ENCODE measurements at places on chromosomes 4 and X.

GRCh38 chr4:82352118-82352824 is 21.5 kb downstream of the HNRNPD start:
- no peak for DNase-seq

DNA sequence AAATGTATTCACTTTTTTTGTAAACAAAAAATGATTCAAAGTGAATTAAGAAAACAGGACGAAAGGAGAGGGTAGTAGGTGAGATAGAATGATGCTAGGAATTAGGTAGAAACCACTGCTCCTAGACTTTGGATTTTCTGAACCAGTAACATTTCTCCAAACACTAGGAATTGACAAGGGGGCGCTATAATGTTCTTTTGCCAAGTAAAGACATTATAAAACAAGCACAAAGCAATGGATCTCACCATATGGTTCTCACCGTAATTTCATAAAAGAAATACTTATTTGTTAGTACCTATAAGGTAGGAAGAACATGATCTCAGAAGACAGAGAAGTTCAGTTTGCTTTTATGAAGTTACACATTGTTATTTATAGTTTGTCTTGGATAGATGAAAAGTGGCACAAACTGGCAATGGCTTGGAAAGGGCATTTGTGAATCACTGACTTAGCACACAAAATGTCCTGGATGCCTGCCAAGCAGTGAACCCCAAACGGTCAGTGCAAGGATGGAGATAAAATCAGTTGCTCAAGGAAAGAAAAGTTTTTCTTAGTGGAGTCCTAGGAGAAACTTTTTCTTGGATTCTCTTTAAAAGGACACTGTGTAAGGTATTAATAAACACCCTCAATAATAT is 8.1 kb upstream of the TBC1D1 start:
- peak; percentile 35 for DNase-seq

DNA sequence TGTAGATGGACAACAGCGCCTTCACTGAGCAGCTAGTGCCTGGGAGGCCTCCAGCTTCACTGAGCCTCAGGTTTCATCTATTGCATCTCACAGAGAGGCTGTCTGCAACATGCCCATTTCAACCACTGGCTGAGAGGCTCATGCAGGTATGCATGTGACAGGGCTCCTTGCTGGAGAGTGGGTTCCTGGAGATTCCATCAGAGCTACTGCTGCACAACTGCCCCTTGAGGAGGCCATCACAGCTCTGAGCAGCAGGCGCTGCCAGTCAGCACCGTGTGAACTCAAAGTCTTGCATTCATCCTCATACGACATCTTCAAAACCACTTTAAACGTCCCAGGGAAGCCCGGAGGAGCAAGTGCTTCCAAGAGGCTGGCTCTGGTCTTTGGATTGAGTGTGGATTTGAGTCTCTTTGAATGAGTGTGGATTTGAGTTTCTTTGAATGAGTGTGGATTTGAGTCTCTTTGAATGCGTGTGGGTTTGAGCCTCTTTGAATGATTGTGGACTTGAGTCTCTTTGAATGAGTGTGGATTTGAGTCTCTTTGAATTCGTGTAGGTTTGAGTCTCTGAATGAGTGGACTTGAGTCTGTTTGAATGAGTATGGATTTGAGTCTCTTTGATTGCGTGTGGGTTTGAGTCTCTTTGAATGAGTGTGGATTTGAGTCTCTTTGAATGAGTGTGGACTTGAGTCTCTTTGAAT is 8.7 kb downstream of the P2RY8 start:
- no peak for DNase-seq

GRCh38 chr4:51906167-51906958 is 63.4 kb downstream of the DCUN1D4 start:
- DNase-seq = no peak

DNA sequence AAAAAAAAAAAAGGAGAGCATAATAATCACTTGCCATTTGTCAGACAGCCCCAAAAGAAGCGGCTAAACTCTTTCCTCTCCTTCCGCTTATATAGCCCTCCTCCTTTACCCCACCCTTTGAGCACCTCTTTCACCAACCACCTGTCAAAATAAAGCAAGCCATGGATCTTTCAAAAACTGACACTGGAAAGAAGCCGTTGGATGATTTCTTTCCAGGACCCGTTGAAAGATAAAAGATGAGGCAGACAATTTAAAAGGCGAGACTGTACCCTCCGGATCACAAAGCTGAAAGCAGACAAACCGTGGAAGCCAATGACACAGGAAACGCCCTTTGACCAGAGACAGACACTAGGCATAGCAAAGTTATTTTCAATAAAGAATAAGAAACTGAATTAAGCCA is 22.6 kb downstream of the GPC4 start:
- DNase-seq = no peak

- no peak for DNase-seq
Measured at GRCh38 chr4:6705646-6706045, 4.0 kb downstream of the MRFAP1L1 start.

DNA sequence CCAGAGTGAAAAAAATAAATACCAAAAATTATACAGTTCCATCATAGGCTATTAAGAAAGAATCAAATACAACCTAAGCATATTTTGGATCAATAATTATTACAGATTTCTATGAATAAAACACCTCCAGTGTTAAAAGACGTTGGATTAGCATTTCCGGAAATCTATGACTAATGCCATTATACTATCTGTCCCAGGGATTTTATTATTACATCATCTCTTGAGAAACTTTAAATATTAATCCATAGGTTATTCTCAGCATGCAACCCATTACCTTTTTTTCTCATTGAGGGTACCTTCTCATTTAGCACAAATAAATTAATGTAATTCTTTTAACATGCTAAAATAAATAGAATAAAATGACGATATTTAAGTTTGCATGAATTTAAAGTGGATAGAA is 44.6 kb downstream of the CXorf58 start:
- DNase-seq = no peak

DNA sequence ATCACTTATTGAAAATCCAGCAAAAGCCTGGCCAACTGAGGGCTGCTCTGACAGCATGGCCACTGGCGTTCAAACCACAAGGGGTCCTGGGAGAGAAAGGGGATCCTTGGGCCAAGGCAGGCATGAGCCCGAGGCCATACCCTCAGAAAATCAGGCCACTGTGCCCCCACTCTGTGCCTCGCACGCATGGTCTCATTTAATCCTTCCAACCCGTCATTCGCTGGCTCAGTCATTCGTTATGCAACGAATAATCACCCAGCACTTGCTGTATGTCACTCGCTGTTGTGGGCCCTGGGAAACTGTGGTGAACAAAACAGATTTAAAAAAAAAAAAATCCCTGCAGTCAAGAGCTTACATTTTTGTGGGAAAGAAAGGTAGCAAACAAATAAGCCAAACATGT is 112.7 kb downstream of the BCOR start:
- DNase-seq = no peak

GRCh38 chr4:88788424-88788823 is 90.8 kb upstream of the NAP1L5 start:
- no peak for DNase-seq

GRCh38 chrX:39536211-39536610 is 561.5 kb downstream of the BCOR start:
- DNase-seq = no peak

DNA sequence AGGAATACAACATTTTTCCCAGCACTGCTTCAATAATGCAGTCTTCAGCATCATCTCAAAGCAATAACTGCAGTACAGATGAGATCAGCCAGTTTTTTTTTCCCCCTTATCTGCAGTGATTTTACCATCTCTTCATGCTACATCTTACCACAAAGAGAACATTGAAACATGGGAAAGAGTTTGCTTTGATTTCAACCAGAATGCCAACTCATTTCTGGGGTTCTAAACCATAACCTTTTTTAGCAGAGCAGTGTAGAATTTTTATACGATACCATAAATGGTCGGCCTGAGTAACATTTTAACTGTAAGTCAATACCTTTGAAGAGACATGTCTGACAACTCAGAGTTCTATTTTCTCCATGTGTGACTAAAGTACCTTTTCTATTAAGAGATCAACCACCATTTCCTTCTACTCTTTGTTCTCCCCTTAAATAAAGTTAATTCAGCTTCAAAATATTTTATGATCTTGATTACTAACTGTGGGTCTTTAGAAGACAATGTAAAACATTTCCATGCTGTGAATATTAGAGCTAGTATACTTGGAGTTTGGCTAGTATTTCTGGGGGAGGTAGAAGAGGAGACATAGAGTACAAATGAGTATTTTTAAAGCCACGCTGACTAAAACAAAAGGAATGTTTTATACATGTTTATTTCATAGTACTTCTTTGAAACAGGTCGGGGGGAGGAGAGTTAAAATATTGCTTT is 69.1 kb downstream of the TET2 start:
- DNase-seq = peak; percentile 5

DNA sequence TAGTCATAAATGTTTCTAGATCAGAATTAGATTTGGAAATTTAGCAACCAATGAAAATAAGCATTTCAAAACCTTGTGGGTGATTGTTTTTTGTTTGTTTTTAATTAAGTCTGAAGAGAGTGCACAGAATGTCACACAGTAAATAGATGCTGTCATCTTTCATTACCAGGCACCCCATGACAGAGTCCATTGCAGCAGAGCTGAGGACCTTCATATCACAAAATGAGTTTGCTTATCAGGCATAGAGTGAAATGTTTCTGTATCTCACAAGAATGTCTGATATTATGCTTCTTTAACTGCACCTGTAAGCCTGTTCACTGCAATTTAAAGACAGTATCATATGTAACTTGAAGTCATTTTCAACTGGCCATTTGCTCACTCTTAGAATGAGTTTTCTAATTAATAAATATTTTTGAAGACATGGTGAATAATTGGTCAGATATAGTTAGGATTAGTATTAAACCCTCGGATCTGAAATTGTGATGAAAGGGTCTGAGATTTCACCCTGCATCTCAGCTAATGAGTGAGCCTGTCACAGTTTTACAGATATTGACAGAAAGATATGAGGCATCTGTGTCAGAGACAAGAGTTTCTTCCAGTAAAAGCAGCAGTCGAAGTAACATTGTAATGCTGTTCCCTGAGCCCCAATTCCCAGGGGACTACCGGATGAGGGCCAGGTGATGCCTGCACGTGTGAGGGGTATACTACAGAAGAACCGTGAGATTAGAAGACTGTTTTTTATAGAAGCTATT is 416.4 kb downstream of the CCSER1 start:
- no peak for DNase-seq

DNA sequence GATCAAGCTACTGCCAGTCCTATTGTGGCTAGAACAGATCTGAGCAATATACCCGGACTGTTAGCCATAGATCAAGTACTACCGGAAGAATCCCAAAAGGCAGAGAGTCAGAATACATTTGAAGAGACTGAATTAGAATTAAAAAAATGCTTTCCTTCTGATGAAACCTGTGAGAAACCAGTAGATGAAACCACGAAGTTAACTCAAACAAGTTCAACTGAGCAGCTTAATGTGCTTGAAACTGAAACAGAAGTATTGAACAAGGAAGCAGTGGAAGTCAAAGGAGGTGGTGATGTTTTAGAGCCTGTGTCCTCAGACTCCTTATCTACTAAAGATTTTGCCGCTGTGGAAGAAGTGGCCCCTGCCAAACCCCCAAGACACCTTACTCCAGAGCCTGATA is 46.8 kb downstream of the WDR44 start:
- DNase-seq = no peak

GRCh38 chr4:170414961-170415360 is 325.2 kb upstream of the AADAT start:
- no peak for DNase-seq

DNA sequence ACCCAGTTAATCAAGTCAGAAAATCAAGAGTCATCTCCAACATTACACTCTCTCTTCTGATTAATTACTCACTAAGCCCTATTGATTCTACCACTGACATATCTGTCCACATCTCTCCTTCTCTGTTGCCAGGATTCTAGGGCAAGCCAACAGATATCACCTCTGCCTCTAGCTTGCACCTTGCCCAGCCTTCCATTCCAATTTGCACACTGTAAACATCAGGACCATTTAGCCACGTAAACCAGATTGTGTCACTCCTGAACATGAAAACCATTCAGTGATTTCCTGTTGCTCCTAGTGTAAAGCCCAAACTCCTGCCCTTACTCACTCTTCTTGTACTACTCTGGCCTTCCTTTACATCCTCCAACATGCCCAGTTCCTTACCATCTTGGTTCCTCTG is 68.0 kb upstream of the PLS3 start:
- DNase-seq = no peak

GRCh38 chr4:52780206-52780605 is 29.0 kb upstream of the ERVMER34-1 start:
- DNase-seq = peak; percentile 33

- no peak for DNase-seq
Measured at GRCh38 chr4:52633846-52634245, 25.3 kb downstream of the USP46 start.

DNA sequence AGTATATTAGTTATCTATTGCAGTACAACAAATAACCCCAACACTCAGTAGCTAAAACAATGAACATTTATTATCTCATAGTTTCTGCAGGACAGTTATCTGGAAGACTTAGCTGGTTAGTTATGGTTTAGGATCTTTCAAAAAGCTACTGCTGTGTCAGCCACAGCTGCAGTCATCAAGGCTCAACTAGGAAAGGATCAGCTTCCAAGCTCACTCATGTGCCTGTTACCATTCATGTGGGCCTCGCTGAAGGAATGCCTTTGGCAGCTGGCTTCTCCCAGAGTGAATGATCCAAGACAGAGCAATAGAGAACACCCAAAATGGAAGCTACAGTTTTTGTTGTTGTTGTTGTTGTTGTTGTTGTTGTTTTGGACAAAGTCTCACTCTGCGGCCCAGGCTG is 13.5 kb upstream of the PRSS48 start:
- no peak for DNase-seq

- DNase-seq = no peak
Measured at GRCh38 chrX:152573866-152574265, 63.8 kb upstream of the GABRQ start.

DNA sequence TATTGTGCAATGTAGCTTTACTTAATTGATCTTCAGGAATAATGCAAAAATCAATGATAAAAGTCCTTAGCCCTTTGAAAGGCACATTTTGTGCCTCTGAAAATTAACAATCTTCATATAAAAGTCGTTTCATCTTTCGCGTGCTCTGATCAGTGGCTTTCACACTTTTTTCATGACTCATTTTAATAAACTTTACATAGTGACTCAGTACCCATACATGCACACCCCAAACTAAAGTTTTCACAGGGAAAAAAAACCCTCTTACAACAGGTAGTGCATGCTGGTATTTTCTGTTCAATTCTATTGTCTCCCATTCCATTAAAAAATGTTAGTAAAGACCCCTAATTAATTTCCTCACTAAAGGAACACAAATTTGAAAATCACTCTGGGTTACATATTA is 21.5 kb downstream of the RWDD4 start:
- no peak for DNase-seq

- no peak for DNase-seq
Measured at GRCh38 chr4:127174201-127174600, 458.6 kb upstream of the INTU start.

DNA sequence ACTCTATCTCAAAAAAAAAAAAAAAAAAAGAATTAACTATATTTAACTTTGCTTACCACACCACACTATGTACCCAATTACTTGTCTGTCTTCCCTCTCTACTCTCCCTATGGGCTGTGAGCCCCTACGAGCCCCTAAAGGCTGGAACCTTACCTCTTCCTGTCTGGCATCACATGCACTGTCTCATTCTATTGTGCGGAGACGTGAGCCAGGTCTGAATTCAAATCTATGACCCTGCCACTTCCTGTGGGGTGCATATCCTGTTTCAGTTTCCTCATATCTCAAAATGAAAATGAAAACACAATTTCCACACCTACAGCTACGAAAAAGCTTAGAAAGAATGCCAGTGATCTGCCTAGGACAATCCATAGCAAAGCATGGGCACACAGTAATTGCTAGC is 42.9 kb upstream of the HS3ST1 start:
- no peak for DNase-seq

All from RPMI7951 (cell line).